ENCODE measurements at places on chromosomes 1 and 21. TPM values are rescaled to one million over a fixed set of nuclear protein-coding genes. Genes with fewer than 3 reads are reported as not detected.

DNA sequence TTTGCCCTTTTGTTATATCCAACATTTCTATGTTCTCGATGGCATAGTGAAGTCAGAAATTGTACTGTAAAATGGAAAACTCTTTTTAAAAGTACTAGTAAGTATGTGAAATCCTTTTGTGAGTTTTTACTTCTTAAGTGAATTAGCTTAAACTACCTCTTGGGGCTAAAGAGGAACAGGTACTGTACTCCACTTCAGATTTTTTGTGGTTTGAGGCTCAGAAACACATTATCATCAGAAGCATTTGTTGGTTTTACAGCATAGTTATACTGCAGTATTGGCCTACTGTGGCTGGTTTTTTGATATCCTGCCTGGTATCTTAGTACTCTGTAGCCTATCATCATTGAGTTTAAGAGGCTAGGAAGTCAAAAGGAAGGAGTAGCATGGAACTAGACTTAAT lies 117.2 kb downstream of the NRDC start:
- DNase-seq: no peak

- no peak for DNase-seq
These were observed 7.8 kb upstream of the AHCYL1 start for GRCh38 chr1:109976762-109977161.

DNA sequence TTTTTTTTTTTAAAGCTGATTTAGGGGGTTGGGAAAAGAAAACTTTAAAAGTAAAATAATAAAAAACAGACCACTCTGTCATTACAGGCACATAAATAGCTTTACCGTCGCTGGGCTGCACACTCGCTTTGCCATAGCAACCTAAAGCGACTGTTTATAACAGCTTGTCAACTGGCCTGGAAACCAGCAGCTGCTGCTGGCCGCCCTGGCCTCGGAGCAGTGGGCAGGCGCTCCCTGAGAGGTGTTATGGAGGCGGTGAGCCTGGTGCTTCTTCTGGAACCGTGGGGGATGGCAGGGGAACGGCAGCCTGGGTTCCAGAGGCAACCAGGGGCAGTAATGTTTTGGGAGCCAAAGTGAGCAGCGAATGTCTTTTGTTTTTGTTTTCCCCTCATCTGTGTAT lies 45.7 kb downstream of the ATP2B4 start:
- DNase-seq: peak; percentile 43

- no peak for DNase-seq
These were observed 80.7 kb upstream of the TNR start for GRCh38 chr1:175824079-175824478.

GRCh38 chr21:34949030-34949429 lies 100.1 kb downstream of the RUNX1 start:
- no peak for DNase-seq

DNA sequence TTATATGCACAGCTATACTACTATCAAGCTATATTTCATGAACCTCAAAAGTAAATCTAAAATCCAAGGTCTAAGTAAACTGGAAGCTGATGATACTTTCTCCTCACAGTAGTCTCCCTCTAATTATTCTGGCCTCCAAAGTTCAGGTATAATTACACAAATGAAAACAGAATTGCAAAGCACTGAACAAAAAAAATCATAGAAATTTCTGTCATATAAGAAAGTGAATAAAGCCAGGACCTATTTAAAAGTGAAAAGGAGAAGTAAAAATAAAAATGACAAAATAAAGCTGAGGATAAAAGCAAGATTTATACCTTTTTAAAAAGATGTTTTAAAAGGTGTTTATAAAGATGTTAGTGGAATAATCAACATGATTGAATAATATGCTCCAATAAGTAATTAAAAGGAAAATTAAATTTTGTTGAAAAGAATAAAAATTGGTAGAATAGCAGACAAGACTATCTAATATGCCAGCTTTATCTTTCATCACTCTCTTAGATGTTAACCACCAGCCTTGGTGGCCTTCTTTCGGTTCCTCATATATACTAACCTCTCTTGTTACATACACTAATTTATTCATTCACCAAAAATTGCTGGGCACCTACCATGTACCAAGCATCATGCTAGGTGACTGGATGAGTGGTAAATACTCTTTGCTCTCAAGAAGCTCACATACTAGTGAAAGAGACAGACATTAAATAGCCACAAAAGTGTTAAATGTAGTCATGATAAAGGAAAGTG lies 25.1 kb downstream of the SHCBP1L start:
- DNase-seq: no peak

DNA sequence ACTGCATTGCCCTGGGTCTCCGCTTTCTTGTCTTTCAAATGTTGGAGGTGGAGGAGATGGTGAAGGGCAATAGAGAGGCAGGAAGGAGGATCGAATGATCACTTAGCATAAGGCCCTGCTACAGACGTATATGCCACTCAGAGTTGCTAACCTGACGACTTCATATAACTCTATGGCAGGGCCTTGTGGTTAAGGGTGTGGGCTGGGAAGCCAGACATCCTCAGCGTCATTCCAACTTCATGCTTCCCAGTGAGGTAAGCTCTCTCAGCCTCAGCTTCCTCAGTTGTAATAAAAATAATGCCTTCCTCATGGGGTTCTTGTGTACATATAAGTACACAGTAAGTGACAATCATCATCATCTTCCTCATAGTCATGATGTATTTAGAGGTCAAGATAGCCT lies 54.6 kb downstream of the CASQ2 start:
- DNase-seq: no peak

DNA sequence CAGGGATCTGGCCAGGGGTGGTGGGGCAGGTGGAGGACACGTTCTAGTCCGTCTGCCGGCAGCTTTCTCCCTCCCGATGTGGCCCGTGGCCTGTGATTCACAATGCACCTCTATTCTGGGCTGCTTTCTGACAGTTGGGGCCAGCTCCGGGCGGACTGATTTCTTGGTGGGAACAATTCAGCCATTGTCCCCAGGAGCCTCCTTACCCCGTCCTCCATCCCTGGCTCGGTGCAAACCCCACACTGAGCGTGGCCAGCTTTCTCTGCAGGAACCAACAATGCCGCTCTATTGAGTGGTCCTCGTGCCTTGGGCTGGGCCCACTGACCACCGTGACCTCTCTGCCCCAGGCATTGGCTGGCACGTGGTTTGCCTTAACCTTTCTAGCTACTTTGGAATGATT lies 29.7 kb downstream of the PADI2 start:
- no peak for DNase-seq

DNA sequence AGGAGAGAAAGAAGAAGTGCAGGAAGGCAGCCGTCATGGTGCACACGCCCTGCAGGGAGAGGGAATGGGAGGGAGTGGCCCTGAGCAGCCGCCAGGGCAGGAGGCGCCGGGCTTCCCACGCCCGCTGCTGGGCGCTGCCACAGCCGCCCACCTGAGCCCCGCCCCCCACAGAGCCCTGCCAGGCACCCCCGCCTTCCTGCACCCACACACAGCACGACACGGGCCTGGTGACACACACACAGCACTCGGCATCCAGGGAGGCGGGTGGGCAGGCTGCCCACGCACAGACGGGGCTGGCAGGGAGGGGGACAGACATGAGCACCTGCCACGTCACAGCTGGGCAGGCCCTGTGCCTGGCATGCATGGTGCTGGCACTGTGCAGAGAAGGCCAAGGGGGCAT lies 27.5 kb downstream of the ADGRB2 start:
- no peak for DNase-seq

GRCh38 chr1:229894532-229894931 lies 172.5 kb upstream of the GALNT2 start:
- no peak for DNase-seq

DNA sequence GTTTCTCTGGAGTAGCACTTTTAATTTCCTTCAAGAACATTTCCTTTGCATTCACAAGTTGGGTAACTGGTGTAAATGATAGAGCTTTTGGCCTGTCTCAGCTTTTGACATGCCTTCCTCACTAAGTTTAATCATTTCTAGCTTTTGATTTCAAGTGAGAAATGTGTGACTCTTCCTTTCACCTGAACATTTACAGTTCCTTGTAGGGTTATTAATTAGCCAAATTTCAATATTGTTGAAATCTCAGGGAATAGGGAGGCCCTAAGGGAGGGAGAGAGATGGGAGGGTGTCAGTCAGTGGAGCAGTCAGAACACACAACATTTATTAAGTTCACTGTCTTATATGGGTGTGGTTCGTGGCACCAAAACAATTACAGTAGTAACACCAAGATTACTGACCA lies 14.2 kb downstream of the AADACL3 start:
- DNase-seq: no peak

GRCh38 chr1:13916530-13916929 lies 216.5 kb downstream of the PRDM2 start:
- no peak for DNase-seq

- peak; percentile 60 for DNase-seq
These were observed 19.1 kb downstream of the RUNX3 start for GRCh38 chr1:24910751-24911650.

GRCh38 chr1:181184621-181185020 lies 96.1 kb downstream of the IER5 start:
- DNase-seq: no peak

DNA sequence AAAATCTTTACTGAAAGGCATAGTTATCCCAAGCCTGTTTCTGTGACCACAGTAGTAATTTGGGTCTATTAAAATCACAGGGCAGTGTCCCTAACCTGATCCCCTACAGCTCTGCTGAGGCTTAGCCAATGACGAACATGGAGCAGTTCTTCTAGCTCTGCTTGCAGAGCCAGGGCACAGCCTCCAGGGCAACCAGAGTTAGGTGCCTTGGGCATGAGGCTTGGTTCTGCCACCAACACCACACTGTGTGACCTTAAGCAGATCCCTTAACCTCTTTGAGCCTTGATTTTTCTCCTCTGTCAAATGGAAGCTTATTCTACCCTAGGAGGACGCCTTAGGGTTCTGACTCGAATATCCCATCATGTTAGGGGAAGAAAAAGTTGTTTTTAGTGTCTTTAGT lies 86.7 kb upstream of the TLR5 start:
- no peak for DNase-seq

DNA sequence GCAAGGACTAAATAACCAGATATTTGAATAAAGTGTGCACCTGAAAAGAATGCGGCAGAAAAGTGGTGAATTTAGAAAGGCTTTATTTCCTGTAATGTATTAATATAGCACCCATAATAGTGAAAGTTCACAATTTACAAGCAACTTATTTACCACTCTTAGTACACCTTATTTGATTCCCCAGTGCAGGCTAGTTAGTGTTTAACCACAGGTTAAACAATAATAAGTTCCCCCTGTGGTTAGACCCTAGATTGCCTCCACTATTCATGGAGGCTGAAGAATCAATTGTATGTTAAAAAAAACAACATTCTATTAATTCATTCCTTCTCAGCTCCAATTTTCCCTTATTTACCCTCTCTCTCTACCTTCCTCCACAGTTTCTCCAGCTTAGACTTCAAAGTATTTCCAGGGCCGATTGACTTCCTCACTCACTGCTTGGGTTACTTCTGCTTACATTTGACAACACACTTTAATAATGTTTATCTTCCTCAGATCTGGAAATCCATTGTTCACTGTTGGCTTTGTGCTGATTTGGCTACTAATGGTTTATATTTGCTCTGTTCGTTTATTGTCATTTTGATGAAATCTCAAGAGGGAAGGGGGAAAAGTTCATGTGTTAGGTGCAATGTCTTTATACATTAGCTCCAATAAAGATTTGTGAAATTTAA lies 796.3 kb downstream of the BRINP3 start:
- DNase-seq: no peak

GRCh38 chr1:157968508-157968907 lies 24.9 kb upstream of the KIRREL1 start:
- peak; percentile 68 for DNase-seq

- DNase-seq: no peak
These were observed 34.0 kb upstream of the SSX2IP start for GRCh38 chr1:84724128-84724860.

- DNase-seq: no peak
These were observed 3.2 kb downstream of the LRRC8C start for GRCh38 chr1:89635825-89636815.

DNA sequence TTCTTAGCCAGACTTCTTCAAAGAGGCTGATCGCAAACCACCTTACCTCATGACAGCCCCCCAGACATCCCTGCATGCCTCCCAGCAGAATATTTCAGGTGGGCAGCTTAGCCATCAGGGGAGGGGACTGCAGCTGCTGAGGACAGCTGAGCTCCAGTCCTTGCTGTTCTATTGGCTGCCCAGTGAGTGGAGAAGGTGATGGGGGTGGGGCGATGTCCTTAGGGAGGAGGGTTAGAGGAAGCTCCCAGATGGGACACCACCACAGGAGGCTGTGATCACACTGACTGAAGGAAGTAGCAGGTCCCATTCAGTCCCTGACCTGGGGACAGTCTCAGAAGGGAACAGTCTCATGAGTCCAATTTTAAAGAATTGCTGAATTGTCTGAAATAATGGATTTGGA lies 38.3 kb downstream of the GJA5 start:
- DNase-seq: no peak

DNA sequence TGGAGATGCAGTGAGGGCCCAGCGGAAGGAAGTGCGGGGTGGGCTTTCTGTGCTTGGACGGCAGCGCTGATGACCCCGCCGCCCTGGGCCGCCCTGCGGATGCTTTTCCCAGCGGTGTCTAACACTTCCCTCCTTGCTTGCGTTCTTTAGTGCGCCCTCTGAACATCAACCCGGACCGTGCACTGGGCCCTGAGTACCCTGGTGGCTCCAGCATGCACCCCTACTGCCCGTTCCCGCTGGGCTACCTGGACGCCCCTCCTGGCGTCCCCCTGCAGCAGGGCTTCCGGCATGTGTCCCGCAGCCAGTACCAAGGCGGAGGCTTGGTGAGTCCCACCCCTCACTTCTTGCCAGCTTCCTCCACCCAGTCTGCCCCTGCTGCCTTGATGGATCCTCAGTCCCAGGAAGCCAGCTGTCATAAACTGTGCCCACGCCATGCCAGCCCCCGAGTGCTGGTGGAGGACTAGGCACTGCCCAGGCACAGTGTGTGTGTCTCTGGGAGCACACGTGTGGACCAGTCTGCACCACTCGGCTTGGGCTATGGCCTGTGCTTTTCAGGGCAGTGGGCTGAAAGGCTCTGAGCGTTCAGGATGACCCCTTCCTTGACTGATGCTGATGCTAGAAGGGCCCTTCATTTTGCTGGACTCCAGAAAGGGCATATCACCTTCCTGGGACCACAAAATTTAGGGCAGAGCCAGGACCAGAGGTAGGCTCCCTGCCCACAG lies 2.3 kb downstream of the DMRTB1 start:
- DNase-seq: no peak

GRCh38 chr1:211511947-211512346 lies 20.0 kb upstream of the RD3 start:
- no peak for DNase-seq

The GNG4 gene
- not detected for total RNA-seq

The CDC14A gene
- total RNA-seq: 3.3 TPM

The ZYG11A gene
- not detected for total RNA-seq

The HMGCS2 gene
- 6.7 TPM for total RNA-seq

The OR2M3 gene
- total RNA-seq: not detected

The AHDC1 gene
- total RNA-seq: 65.2 TPM

The FNDC10 gene
- not detected for total RNA-seq

The AADACL4 gene
- not detected for total RNA-seq

The RBP7 gene
- total RNA-seq: 0.89 TPM

The NIBAN1 gene
- total RNA-seq: 84.4 TPM

The SYNC gene
- total RNA-seq: 52.6 TPM

The C1orf87 gene
- total RNA-seq: not detected

The TMEM240 gene
- 1.2 TPM for total RNA-seq

The KIAA1614 gene
- 1.0 TPM for total RNA-seq

The USP21 gene
- total RNA-seq: 13.4 TPM

All from psoas muscle (tissue), 8 donors.